Suprapubic skin (tissue), 4 donors: ENCODE measurements at places on chromosomes 3 and 15.
A peak's percentile ranks its signal among the peaks of the same experiment; 100 is the strongest.

GRCh38 chr3:52934630-52935530, 37.5 kb upstream of the STIMATE start:
- DNase-seq, result no peak

GRCh38 chr3:71328926-71329325, 254.6 kb downstream of the FOXP1 start:
- no peak for DNase-seq

GRCh38 chr3:116474032-116474780, 28.9 kb upstream of the LSAMP start:
- DNase-seq, result no peak

DNA sequence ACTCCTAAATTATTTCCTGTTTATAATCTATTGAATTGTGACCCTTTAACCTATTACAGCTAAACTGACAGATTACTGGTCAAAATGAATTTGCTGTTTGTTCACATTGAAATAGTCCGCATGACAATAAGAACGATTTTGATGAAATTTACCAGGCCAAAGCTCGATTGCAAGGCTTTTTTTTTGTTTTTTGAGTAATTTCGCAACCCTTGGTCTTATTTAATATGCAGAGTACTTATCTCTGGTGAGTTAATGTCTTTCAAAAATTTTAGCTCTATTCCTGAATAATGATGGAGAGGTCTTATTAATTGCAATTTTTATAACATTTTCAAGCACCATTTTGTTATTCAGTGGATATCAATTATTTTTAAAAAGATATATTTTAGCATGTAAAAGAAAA, 362.4 kb downstream of the OTOL1 start:
- no peak for DNase-seq

DNA sequence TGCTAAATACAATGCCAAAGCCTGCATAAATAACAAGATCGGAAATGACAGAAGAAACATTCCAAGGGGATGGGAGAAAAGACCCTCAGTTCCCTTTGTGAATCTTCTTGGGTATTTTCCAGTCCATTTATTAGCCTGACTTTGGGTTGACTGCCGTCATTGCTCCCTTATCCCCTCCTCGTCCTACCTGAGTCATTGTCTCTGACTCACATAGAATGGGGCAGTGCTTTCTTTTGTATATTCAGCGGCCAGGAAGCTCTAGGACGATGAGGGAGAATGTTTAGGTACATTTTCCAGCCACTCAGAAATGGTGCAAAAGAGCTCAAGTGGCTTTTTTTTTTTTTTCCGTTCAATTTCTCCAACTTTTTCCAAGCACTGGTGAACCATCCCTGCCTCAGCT, 71.6 kb downstream of the KAT2B start:
- no peak for DNase-seq

GRCh38 chr15:69313432-69314000, 14.8 kb downstream of the PAQR5 start:
- no peak for DNase-seq

DNA sequence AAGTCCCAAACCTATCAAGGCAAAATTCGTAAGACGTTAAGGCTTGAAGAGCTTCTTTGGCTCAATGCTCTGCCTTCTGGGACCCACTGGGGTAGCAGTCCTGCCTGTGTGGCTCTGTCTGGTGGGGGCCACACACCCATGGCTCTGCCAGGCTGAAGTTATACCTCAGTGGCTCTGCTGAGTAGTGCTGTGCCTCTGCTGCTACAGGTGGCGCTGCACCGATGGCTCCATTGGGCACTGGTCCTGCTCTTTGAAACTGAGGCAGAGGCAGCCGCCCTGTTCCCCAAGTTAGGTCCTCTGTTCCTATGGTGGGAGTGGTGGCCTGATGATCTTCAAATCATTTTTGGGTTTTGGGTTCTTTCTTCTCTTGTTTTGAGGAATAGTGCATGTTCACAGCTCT, 68.0 kb upstream of the AP4E1 start:
- DNase-seq, result no peak

GRCh38 chr15:68767833-68768232, 52.9 kb downstream of the ANP32A start:
- no peak for DNase-seq

DNA sequence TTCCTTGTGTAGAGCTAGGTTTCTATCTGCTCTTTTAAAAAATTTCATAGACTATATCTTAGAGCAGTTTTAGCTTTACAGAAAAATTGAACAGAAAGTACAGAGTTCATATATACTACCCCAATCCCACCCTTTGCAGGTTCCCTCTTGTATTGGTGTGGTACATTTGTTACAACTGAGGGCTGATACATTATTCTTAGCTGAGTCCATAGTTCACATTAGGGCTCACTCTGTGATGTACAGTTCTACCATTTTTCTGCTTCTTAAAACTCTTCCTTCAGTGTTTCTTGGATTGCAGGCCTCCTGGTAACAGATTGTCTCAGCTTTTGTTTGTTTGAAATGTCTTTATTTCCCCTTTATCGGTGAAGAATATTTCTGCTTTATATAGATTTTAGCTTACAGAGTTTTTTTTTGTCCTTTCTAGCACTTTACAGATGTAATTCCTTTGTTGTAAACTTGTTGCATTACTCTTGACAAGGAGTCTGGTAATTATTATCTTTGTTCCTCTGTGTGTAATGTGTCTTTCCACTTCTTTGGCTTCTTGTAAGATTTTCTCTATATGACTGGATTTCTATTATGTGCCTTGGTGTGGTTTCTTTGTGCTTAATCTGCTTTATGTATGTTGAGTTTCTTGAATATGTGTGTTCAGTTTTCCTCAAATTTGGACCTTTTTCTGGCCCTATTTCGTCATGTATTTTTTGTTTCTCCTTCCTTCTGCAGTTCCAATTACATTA, 25.3 kb downstream of the MEF2A start:
- DNase-seq, result no peak

DNA sequence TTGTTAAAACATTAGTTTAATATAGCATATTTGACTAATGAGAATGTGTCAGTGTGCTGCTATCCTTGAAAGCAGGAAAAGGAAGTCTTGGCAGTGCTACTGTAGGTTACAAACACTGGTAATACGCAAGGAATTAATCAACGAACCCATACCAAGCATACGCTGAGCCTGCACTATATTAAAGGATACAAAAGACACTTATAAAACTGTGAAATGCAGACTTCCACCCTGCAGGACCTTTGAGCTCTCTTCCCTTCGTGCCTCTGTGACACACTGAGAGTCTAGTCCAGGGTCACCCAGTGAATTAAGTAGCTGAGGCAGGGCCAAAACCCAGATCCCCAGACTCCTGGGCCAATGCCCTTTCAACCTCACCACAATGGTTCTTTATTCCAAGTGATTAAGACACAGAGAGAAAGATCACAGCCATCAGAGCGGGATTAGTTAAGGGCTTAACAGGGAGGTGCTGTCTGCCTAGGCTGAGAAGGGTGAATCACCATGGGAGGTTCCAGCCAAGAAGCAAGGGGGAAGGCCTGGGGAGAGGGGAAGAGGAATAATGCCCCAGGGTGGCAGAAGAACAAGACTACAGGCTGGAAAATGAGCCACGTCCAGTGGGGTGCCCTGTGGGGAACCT, 6.8 kb downstream of the ANXA2 start:
- DNase-seq, result peak; percentile 84

DNA sequence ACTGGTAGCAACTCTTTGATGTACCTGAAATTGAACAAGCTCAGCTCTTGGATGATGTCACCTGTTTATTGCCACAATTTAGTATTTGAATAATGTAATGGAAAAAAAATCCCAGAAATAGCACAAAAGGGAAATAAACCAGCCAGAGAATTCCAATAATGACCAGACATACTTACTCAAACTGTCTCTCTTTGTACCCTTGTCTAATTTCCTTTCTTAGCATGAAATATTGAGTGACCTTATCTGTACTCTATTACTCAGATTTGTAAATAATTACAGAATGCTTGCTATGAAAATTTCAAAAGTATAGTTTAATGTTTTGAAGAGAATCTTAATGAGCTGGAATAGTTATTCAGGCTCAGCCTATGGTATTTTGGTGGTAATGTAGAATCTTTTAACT, 555.4 kb upstream of the SGO1 start:
- DNase-seq, result no peak

GRCh38 chr3:187802928-187803259, 57.6 kb upstream of the BCL6 start:
- no peak for DNase-seq

DNA sequence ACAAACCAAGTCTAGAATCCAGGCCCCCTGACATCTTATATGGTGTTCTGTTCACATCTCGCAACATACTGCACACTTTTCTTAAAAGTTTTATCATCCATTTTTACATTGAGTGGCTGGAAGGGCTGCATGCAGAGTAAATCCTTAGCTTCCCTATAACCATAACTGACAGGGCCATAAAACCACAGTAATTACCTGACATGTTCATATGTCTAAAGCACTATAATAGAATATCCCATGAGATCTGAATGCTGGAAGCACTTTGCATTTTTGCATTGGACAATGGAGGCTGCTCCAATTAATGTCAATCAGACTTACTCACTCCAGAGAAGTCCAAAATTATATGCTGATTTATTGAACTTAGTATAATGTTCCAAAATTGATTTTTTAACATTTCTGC, 86.6 kb upstream of the HES1 start:
- no peak for DNase-seq

DNA sequence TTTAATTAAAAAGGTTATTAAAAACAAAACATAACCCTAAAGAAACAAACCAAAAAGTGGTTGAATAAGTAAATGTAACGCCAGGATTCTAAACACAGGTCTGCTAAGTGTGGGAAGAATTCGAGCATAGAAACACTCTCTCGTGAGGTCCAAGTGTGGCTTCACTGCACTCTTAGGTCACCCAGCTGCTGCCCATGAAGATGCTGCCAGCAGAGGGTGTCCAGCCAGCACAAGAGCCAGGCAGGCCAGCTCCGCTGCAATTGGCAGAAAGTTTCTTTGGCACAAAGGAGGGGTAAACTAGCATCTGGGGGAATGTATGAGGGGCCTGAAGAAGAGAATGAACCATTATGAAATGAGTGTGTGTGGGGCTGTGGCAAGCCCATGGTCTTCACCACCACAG, 215.7 kb upstream of the FEZF2 start:
- DNase-seq, result no peak

- no peak for DNase-seq
Measured at GRCh38 chr3:105984837-105985236, 116.0 kb upstream of the CBLB start.

- no peak for DNase-seq
Measured at GRCh38 chr3:159787178-159787574, 201.5 kb upstream of the IL12A start.

DNA sequence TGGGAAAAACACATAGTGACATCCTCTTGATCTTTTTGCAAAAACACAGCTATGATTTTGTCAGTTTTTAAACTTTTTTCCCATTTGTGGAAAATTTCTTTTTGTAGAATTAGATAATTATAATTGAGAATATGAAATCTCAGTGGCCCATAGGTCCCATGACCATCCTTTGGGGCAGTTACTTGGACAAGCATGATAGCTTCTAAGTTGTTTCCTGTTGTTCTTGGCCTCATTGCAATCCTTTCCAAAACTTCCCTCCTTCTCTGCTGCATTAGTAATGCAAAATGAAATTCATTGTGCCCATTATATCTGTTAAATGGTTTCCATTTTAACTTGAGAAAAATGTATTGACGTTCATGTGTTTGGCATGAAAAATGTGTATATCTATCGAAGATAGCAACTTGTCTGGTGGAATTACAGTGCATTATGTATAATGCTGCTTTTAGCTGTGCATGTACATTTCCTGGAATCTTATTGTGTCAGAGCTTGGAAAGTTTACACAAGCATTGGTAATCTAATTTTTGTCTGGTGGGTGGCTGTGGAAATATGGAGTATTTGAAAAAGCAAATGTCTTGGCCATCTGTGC, 70.0 kb downstream of the MDFIC2 start:
- no peak for DNase-seq

- DNase-seq, result peak; percentile 71
Measured at GRCh38 chr3:20054549-20054987, 14.3 kb downstream of the KAT2B start.

- no peak for DNase-seq
Measured at GRCh38 chr3:55218577-55218976, 268.5 kb downstream of the WNT5A start.

DNA sequence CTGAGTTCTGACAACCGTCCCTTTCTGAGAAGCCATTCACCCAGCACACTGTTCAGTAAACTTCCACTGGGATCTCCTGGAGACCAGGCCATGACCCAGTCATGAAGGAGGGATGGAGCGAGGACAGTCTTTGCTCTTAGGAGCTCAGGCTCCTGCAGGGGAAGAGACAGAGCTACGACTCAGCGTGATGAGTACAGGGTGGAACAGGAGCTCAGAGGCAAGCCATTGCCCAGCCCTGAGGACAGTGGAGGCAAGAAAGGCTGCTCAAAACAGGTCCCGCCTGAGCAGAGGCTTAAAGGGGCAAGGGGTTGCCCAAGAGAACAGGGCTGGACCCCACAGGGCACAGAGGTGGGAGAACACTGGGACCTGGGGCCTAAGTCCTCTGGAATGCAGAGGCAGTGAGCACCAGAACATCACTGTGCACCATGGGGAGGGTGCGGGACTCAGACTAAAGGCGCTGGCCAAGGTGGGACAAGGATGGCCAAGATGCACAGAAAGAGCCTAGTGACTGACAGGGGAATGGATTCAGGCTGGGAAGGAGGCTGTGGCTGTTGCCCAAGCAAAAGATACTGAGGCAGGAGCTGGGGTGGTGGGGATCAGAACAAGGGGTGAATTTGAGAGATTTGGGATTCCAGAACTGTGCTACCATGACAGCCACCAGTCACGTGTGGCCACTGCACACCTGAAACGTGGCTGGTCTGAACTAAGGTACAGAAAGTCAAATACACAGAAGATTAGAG, 25.8 kb downstream of the TMEM43 start:
- no peak for DNase-seq

DNA sequence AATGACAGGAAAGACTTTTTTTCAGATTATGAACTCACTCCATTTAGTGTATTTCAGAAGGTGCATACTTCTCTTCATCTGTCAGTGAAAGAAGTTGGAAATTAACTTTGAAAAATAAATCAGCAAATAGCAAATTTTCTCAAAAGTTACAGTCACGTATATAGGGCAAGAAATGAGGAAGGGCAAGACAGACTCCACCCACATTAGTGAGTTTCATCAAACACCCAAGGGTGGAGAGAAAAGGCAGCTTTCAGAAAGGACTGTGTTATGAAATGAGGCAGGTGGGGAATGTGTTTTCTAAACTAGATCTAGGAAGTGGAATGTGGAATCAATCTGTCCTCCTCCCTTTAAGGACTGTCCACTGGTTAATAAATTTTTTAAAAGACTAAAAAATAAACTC, 2.9 kb downstream of the SLC22A13 start:
- DNase-seq, result no peak

GRCh38 chr3:195196266-195196665, 74.7 kb downstream of the XXYLT1 start:
- no peak for DNase-seq

GRCh38 chr3:52123106-52123725, 31.0 kb downstream of the POC1A start:
- no peak for DNase-seq

GRCh38 chr3:12115104-12115503, 43.6 kb downstream of the TIMP4 start:
- DNase-seq, result no peak

GRCh38 chr15:31098953-31099740, 2.4 kb downstream of the TRPM1 start:
- no peak for DNase-seq
